CD4-positive, alpha-beta T cell treated with Interleukin-6 at 100 ng/mL for 8 hours (primary cell): ENCODE measurements at places on chromosomes 6 and 20.

DNA sequence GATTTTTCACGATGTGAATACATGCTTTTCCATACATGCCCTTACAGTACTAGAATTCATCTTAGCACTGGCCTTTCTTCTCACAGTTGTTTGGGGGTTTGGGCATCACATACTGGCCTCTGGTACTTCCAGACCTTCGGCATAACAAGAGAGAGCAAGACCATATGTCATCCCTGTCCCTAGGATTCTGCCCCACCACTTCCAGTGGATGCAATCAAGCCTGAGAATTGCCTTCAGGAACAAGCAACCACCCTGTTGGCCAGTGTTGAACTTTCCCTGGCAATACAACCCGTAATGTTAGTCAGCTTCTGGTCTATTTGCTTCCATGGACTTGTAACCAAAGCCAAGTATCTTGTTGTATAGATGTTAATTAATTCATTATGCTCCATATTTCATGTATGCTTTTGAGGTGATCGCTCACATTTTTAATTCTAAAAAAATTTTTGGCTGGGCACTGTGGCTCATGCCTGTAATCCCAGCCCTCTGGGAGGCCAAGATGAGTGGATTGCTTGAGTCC, 15.4 kb upstream of the SLPI start:
- no peak for DNase-seq

- no peak for DNase-seq
Measured at GRCh38 chr6:157497579-157497978, 116.6 kb downstream of the ZDHHC14 start.

GRCh38 chr6:81475646-81476045, 276.8 kb downstream of the TENT5A start:
- no peak for DNase-seq

DNA sequence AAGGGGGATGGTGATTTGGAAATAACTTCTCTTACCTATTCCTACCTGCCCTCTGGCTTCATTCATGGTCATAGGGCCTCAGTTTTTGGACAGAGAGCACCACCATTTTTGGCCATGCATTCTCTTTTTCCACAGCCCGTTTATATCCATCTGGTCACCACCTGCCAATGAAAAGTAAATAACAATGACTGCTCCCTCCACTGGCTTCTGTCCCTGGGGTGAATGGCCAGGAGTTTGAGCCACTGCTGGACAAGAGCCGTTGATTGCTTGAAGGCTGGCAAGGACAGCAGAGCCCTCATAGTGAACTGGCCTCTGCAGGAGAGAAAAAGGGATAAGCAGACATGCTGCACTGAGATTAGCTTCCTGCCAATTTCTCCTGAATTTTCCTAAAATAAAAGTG, 261.8 kb downstream of the ADGB start:
- DNase-seq: no peak

GRCh38 chr6:8100159-8100854, 2.0 kb downstream of the EEF1E1 start:
- no peak for DNase-seq

GRCh38 chr6:144317736-144318135, 32.6 kb downstream of the UTRN start:
- DNase-seq: no peak

- no peak for DNase-seq
Measured at GRCh38 chr6:130848945-130849344, 21.7 kb downstream of the SMLR1 start.

GRCh38 chr20:7723284-7723683, 217.0 kb downstream of the HAO1 start:
- DNase-seq: no peak

DNA sequence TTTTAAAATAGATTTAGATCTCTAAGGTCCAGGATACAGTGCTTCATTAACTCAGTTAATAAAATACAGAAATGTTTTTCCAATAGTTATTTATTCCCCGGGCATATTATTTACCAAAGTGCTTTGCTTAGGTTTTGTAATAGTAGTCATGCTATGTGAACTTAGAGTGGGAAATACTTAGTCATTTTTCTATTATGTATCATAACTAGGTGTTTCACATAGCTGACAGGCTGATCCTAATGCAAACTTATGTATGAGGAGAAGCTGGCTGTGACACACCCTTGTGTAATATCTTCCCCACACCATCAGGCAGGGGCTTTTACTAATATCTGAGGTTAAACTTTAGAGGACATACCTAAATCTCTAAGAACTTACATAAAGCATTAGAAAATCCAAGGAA, 277.7 kb upstream of the RIMS1 start:
- DNase-seq: no peak

- no peak for DNase-seq
Measured at GRCh38 chr6:99879431-99879830, 114.6 kb downstream of the MCHR2 start.

GRCh38 chr6:33679761-33680160, 31.7 kb downstream of the UQCC2 start:
- no peak for DNase-seq

DNA sequence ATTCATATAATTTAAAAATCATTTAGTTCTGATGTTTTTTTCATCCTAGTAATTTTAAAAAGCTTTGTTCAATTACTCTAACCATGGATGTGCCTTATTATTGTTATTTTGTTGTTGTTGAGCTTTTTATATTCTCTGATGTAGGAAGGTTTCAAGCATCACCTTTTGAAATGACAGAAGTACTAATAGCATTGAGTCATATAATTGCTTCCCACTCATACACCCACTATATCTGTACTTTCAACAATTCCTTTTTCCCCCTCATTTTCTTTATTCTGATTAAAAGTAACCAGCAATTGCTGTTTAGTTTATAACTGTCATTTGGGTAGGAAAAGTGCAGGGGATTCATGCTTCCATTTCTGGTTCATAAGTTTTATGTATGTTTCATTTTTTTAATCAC, 38.6 kb downstream of the DNAH8 start:
- no peak for DNase-seq

DNA sequence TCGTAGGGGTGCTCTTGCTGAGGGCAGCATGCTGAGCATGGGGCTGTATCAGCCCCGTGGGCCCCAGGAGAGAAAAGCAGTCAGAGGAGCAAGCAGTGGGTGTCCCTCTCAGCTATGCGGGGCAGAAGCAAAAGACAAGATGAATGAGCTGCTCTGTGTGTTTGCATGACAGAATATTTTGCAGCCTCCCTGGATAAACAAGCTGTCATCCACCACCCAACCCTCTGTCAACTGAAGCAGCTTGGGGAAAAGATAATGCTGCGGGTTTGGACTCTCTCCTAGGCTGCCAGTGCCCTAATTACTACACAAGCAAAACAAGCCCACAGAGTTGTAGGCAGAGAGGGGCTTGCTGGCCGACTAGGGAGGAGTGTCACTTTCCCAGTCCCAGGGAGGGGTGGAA, 82.3 kb upstream of the PTPRT start:
- DNase-seq: no peak

- DNase-seq: no peak
Measured at GRCh38 chr20:47354714-47355488, 1.6 kb downstream of the ZMYND8 start.

DNA sequence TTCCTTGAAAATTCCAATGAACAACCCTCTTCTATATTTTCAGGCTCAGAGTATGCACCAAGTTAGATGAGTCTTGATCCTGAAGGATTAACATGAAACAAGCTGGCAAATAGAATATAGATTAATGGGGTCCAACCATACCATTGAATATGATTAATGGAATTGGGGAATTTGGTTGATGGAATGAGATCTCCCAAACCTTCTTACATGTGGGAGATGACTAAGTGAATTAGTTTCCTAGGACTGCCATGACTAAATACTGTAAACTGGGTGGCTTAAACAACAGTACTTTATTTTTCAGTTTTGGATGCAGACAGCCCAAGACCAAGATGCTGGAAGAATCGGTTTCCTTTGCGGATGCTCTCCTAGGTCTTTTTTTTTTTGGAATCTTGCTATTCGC, 347.0 kb downstream of the QKI start:
- DNase-seq: no peak

GRCh38 chr6:148005806-148006205, 336.8 kb upstream of the SASH1 start:
- no peak for DNase-seq

DNA sequence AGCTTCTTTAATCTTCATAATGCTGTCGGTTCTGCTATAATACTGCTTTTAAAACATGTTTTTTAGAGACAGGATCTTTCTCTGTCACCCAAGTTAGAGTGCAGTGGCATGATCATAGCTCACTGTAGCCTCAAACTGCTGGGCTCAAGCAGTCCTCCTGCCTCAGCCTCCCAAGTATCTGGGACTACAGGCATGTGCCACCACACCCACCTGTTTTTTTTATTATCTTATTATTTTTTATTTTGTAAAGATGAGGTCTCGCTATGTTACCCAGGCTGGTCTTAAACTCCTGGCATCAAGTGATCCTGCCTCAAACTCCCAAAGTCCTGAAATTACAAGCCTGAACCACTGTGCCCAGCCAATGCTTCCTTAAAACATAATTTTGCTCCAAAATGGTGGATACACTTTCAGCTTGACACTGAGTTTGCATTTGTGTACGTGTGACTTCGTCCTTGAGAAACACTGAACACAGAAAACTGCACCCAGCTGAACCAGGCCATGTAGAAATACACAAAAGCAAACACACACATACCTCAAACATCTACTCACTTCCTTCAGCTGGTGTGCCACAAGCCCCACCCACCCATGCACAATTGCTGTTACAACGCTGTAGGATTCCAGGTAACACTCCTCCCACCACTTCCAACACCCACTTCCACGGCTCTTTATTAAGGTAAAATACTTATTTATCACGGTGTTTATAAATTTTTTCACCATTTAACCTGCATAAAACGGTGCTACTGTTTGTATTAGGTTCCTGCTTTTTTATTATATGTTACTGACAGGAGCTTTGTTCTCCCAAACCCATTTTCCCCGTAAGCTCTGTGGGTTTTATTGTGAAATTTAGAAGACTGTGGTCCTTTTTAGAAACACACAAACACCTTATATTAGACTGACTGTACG, 109.1 kb downstream of the TSHZ2 start:
- peak; percentile 30 for DNase-seq

GRCh38 chr6:16438718-16439591, 200.6 kb downstream of the GMPR start:
- DNase-seq: no peak

DNA sequence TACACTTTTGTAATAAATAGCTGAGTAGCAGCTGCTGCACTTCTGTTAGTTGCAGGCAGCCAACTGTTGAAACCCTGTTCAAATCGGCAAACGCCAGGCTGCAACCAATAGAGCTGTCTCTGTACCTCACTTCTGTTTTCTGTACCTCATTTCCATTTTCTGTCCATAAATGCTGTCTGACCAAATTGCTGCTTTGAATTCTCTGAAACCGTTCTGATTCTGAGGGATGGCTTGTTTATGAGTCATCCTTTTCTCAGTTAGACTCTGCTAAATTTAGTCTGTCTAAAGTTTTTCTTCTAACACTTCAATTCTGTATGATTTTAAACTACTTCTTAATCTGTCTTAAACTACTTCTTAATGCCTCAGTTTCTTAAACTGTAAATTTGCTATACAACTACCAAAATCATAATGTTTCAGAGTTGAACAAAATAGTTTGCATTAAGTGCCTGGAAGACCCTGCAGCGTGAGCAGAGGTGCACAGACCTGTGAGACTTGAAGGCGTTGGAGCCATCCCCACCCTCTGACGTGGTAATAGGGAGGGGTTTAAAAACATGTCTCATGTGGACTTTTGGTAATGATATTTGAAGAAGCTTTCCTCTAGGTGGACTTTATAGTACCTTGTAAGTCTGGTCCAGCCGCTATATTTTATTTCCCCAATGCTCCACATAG, 9.6 kb downstream of the BTNL2 start:
- DNase-seq: no peak

- no peak for DNase-seq
Measured at GRCh38 chr6:91780270-91780669, 1193.4 kb upstream of the MAP3K7 start.

DNA sequence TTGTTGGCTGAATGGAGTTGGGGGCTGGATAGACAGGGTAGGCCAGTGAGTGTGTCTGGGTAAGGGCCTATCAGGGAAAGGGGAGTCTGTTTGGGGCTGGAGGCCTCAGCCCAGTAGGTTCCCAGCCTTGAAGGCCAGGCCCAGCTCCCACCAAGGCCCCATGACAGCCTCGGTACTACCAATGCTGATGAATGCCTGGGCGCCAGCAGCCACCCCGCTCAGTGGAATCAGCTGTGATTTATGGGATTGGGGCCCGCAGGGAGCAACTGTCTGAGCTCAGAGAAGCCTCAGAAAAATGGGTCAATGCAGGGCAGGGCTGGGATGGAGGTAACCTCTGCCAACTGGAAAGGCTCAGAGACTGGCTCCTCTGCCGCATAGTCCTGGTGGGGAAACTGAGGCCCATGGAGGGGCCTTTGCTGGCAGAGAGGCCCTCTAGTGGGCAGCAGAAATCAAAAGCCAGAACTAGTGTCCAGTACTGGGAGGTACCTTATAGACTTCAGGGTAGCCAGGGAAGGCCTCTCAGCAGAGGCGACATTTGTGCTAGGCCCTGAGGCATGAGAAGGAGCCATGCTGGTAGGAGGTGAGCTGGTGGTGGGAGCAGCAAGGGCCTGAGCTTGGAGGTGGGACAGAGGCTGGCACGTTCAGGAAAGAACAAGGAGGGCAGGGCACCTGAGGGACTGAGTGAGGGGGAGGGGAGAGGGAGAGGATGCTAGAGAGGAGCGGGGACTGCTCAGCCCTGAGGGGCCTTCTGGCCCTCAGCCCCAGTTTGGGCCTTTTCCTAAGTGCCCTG, 36.4 kb downstream of the DLGAP4 start:
- no peak for DNase-seq

DNA sequence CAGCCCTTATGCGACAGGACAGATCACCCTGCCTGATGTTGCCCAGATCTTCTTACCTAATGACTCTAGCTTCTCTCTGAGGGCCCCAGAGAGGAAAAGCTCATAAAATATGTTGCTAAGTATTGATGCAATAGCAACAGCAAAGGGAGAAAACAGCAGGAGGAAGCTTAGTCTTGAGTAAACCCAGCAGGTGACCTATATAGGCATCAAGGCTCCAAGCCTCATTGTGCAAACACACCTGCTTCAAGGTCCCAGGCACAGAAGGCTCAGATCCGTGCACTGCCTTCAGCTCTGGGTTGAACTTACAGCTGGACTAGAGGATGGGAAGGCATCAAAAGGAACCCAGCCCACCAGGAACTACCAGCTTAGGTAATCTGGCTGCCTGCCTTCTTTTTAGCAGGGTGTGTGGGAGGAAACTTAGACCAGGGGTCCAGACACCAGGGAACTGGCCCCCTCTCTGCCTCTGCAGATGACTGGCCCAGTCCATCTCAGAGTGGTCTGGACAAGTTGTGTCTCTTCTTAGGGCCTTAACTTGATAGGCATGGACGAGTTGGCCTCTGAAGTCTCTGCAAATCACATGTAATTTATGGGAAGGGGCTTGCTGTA, 34.4 kb downstream of the TGM3 start:
- no peak for DNase-seq

GRCh38 chr6:156474507-156475120, 302.6 kb upstream of the ARID1B start:
- DNase-seq: no peak

- no peak for DNase-seq
Measured at GRCh38 chr6:132392270-132392646, 9.0 kb downstream of the MOXD1 start.

DNA sequence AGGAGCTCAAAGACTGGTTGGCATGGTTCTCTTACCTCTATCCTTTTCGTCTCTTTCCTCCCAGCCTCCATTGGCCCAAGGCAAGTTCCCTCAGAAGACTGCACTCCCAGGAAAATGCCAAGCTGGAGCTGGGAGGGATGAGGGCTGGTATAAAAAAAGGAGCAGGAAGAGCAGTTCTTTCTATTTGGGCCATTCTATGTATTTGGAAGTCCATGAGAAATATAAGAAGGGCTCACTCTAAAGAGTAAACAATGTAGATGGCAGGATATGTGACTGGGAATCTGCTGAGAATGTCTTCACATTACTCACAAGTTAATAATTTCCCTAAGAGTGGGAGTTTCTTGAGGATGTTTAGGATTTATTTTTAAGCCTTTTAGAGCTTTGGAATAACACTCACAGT, 36.6 kb upstream of the ADTRP start:
- DNase-seq: no peak
